K562 (cell line): ENCODE measurements at places on chromosomes 2 and 18.

GRCh38 chr2:233468047-233468740 is 98.4 kb downstream of the USP40 start:
- H3K4me1 ChIP-seq = peaks cover 2% of the 10 kb centered on the region; the same call in 1 of the 3 replicates
- no peak for DNase-seq
- H3K36me3 ChIP-seq = peaks cover 32% of the 10 kb centered on the region; the same call in 2 of the 3 replicates

DNA sequence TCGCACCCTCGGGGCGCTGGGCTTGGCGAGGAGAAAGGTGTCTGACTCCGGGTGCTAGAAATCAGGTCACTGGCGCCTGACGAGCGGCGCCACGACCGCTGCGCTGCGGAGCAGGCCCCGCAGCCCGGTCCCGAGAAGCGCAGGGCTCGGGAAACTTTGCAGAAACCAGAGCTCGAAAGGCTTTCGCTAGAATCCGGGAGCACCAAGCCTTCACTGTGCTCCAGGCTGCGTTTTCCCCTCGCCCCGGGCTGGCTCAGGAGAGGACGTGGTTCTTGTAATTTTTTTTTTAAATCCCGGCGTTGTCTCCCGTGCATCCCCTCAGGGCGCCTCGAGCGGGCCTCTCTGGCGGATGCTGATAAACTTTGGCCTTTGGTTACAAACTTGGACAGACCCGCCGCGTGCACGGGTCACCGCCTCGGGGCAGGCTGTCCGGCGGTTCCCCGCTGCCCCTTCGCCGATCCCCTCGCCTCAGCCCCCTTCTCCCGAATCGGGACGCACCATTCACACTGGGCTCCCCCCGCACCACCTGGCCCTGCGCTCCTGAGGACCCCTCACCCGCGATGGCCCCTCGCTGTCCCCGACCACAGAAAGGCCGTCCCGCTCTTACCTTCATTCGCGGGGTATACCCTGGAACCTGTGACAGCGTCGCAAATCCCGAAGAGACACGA is 419 bp downstream of the EPHA4 start:
- no peaks in the 10 kb centered on the region for H3K36me3 ChIP-seq
- peaks cover 25% of the 10 kb centered on the region; the same call in 1 of the 2 replicates for H3K4me1 ChIP-seq
- H3K4me3 ChIP-seq = no peak overlapping the region
- no peaks in the 10 kb centered on the region; the same call in 2 of the 3 replicates for H3K27me3 ChIP-seq
- no peak overlapping the region for H3K27ac ChIP-seq

GRCh38 chr18:59063912-59064311 is 75.8 kb upstream of the SEC11C start:
- no peak overlapping the region for H3K27ac ChIP-seq
- 0 out of 3 replicates have a peak, but pooled peaks cover 2% of the 10 kb centered on the region for H3K27me3 ChIP-seq
- no peaks in the 10 kb centered on the region for H3K36me3 ChIP-seq
- no peaks in the 10 kb centered on the region for H3K4me1 ChIP-seq

GRCh38 chr18:66046032-66046602 is 295.3 kb downstream of the CDH7 start:
- no peak for DNase-seq
- no peak overlapping the region for H3K27ac ChIP-seq
- H3K27me3 ChIP-seq = no peaks in the 10 kb centered on the region
- no peaks in the 10 kb centered on the region for H3K4me1 ChIP-seq
- no peak overlapping the region for H3K4me3 ChIP-seq
